Esophagus squamous epithelium (tissue), 5 donors: ENCODE measurements at places on chromosomes 6 and 20. TPM values are rescaled to one million over a fixed set of nuclear protein-coding genes. Genes with fewer than 3 reads are reported as not detected.

TPBG gene
- 41.9 TPM for total RNA-seq

PAX1 gene
- not detected for total RNA-seq

RHAG gene
- total RNA-seq: 0.19 TPM

PAK5 gene
- 0.04 TPM for total RNA-seq

TRIM15 gene
- total RNA-seq: not detected

FAM209B gene
- total RNA-seq: not detected

EYS gene
- not detected for total RNA-seq

GPRC6A gene
- total RNA-seq: not detected

RBM24 gene
- total RNA-seq: 0.62 TPM

PI16 gene
- total RNA-seq: 2.5 TPM

GRM1 gene
- not detected for total RNA-seq
